ENCODE measurements at places on chromosomes 16 and 17. TPM values are rescaled to one million over a fixed set of nuclear protein-coding genes. Genes with fewer than 3 reads are reported as not detected.

WBP2 gene
- 64.3 TPM for total RNA-seq

PRSS22 gene
- not detected for total RNA-seq

PHB1 gene
- 183 TPM for total RNA-seq

TPSAB1 gene
- not detected for total RNA-seq

PRSS8 gene
- not detected for total RNA-seq

SKAP1 gene
- total RNA-seq, result 93.8 TPM

FAAP100 gene
- 39.2 TPM for total RNA-seq

PRDM7 gene
- not detected for total RNA-seq

PRCD gene
- total RNA-seq, result not detected
